ENCODE measurements at places on chromosomes 11 and 22.

- no peak for DNase-seq
These were observed 1154.6 kb downstream of the JRKL start for GRCh38 chr11:97544431-97544830.

DNA sequence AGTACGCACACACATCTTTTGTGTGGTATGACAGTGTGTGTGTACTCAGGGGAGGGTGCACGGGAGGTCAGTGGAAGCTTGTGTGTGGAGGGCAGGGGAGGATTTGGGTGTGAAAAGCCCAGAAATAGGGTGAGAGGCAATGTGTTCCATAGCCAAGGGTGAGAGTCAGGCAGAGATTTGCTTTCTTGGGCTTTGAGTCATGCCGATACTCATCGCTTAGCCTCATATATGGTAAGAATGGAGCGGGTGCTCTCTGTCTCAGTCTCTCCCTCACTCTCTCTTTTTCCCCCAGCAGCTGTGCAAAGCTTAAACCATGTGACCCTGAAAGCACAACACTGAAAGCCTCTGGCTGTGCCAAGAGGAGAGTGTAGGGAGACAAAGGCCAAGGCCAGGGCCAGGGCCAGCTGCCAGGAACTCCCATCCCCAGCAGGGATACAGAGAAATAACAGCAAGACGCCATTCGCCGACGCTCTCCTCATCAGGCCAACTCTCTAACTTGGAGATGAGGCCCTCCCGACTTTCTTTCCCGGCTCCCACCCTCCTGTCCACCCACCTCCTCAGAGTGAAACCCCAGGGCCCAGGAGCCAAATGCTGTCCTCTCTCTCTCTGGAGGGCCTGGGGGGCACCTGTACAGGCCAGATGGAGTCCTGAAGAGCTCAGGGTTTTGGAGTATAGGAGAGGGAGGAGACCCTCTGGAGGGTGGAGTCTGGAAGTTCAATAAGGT lies 20.3 kb upstream of the MICAL3 start:
- DNase-seq: no peak

- no peak for DNase-seq
These were observed 122.5 kb downstream of the SERGEF start for GRCh38 chr11:17890325-17890724.

- peak; percentile 50 for DNase-seq
These were observed 532 bp downstream of the BET1L start for GRCh38 chr11:206526-207207.

DNA sequence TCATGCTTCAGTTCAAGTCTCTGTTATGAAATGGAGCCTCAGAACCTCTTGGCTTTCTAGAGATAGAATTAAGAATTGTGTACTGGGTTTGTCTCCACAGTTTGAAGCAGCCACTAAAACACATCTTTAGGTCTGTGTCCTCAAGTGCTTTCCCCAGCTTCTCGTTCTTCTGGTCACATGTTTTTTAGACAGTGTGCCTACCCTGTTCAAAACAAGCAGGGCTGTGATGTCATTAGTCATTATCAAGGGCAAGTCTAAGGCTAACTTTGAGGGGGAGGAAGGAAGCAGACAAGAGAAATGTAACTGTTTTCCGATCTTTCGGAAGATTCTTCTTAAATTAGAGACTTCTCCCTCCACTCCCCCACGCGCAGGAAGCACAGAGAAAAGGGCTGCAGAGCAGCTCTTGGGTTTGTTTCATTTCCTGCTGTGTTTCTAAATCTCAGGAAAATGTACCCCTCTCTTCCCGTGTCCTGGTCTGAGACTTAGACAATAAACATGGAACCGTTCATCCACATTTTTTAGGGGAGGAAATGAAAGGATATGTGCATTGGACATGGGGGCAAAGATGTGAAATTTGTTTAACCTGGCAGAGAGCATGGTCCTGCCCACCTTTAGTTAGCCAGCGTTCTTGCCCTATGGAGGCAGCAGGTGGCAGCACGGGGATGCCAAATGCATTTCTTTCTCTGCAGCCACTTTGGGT lies 3.1 kb downstream of the AKIP1 start:
- no peak for DNase-seq

DNA sequence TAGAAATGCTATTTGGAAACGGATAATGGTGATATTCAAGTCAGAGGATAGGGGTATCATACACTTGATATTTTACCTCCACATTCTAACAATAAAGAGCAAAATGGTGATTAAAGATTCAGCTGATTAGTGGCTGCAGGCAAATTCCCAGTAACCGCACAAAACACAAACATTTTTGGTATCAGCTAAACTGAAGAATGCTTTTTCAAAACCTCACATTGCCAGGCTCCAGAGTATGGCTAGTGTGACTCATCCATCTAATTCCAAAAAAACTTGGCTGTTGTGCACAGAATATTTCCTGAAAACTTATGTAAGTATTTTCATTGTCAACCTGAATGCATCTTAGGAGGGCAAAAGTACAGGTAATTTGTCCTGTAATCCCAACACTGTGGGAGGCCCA lies 10.9 kb downstream of the SRPRA start:
- DNase-seq: no peak

DNA sequence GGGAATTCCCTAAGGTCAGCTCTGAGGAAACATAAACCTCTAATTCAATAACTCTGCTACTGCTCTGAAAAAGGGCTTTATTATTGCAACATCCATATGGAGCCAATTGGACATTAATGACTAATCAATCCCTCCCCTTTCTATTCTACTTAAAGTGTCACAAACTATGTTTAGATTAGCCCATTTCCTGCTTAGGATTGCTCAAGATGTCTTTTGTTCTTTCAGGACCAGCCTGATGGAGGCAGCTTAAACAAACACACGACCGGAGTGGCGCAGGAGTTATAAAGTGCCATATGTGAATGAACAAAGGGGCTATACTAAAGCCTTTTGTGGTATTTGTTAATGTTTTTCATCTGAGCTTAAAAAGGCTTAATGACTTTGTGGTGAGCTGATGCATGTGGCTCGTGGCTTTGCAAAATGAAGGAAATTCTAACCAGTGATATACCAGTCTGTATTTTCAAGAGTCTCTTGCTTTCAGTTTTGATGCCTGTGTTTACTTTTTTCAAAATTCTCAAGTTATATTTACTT lies 354.4 kb downstream of the SOX6 start:
- DNase-seq: no peak

- no peak for DNase-seq
These were observed 26.5 kb downstream of the SYT13 start for GRCh38 chr11:45259592-45259991.

GRCh38 chr11:47378010-47378835 lies at the start of gene SPI1:
Gene SPI1, minus strand, starts transcription at chr11:47378547. Its CDS starts 194 bp downstream, at chr11:47378353.
- no peak for DNase-seq

GRCh38 chr11:14158393-14158792 lies 195.9 kb downstream of the SPON1 start:
- no peak for DNase-seq

GRCh38 chr11:114026355-114026754 lies 33.2 kb upstream of the ZBTB16 start:
- DNase-seq: peak; percentile 10

GRCh38 chr11:13347901-13348300 lies 70.3 kb downstream of the BMAL1 start:
- DNase-seq: no peak

DNA sequence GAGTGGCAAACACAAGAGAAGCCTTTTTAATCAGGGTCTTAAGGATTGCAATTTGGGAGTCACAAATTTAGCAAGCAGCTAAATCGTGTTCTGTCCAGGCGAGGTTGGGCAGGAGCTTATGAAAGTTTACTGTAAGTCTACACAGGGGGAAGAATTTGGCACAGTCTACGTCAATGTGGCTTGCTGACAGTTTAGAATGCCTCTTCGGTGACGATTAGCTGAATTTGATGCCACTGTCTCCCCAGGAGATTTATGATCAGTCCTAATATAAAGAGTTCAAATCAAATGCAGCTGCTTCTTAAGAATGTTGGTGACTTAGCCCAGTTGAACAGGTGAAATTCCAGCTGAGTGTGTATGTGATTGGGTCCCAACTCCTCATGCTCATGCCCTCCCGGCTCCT lies 114.1 kb upstream of the CLPB start:
- no peak for DNase-seq

DNA sequence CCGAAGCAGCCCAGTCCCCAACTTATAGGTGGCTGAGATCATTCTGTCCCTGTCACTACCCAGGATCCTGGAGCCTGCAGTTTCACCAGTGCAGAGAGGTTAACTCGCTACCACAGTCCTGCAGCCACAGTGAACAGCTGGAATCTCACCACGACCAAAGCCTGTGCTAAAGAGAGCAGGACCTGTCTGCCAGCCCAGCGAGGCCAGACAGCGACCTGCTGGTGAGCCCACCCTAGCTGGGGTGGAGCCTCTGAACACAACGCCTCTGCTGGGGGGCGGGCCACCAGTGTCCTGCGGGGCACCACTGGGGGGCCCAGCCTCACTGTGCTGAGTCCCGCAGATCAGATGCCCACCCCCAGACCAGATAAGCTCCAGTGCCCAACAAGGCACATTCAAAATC lies 33.3 kb downstream of the DAGLA start:
- no peak for DNase-seq

DNA sequence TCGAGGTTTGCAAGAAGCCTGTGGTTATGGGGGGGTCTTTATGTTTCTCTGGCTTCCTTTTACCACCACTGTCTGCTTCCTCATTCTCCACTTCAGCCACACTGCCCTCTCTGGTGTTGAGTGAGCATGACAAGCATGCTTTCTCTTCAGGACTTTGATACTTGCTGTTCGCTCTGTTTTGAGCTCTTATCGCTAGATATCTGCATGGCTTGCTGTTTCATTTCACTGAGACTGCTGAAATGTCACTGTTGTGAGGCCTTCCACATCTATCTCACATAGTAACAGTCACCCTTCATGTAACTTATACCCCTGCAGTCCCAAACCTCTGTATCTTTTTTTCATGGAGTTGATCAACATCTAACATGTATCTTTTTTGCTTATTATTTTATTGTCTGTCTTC lies 59.8 kb downstream of the TMEM135 start:
- no peak for DNase-seq
